Mesothelial cell of epicardium (in vitro differentiated cells): ENCODE measurements at places on chromosomes 7 and 10. TPM values are rescaled to one million over a fixed set of nuclear protein-coding genes. Genes with fewer than 3 reads are reported as not detected.

DNA sequence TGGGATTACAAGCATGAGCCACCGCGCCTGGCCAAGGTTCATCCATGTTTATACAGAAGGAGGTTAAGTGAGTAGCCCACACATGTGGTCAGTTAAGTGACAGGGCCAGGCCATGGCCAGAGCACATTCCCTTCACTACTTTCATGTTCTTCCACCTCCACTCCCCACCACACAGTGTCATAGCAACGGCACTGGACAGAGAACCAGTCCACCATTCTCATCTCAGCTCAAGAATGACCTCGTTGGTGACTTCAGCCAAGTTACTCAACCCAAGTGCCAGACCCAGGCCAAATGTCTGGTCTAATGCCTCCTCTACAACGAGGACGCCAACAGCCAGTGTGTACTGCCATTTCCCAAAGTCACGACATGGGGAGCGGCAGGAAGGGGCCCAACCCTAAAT, 62.4 kb downstream of the INHBA start:
- H3K27ac ChIP-seq: no peak overlapping the region
- no peaks in the 10 kb centered on the region for H3K4me1 ChIP-seq
- DNase-seq: no peak
- no peaks in the 10 kb centered on the region for H3K36me3 ChIP-seq

GRCh38 chr7:17311952-17312351, 13.5 kb downstream of the AHR start:
- H3K27ac ChIP-seq: no peak overlapping the region
- H3K4me3 ChIP-seq: no peak overlapping the region
- H3K4me1 ChIP-seq: peaks cover 5% of the 10 kb centered on the region
- no peak for DNase-seq

DNA sequence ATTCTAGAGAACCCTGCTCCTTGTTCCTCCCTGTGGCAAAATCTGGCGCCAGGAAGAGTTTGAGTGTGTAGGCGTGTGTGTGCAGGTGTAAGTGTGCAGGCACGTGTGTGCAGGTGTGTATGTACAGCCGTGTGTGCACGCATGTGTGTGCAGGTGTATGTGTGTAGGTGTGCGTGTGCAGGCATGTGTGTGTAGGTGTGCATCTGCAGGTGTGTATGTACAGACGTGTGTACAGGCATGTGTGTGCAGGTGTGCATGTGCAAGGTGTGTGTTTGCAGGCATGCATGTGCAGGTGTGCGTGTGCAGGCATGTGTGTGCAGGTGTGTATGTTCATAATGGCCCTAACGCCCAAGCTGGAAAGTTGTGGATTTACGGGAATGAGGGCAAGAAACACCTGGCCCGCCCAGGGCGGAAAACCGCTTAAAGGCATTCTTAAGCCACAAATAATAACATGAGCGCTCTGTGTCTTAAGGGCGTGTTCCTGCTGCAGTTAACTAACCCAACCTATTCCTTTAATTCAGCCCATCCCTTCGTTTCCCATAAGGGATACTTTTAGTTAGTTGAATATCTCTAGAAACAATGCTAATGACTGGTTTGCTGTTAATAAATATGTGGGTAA, 34.1 kb downstream of the KCTD7 start:
- peaks cover 12% of the 10 kb centered on the region for H3K36me3 ChIP-seq
- no peaks in the 10 kb centered on the region for H3K27me3 ChIP-seq
- no peak for DNase-seq
- no peak overlapping the region for H3K4me3 ChIP-seq
- H3K4me1 ChIP-seq: no peaks in the 10 kb centered on the region

Gene IFIT2
- 2.3 to 3.6 TPM (median 2.9 TPM) in 3 replicates for total RNA-seq

DNA sequence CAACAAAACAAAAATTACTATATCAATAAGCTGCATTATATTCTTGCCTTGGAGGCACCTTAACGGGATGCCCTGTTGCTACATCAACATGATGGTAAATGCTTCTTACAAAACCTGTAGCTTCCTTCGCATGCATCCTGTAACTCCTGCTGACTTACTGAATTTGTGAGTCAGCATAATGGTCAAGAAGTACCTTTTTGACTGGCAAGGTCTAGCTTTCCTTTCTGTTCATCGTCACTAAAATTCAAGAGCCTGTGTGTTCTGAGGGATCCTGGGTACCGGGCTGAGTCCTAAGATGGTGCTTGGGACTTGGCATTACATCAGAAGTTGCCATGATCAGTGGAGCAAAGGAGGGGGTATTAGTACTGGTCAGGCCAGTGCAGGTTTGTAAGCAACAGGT, 4.9 kb downstream of the PFKFB3 start:
- no peak for DNase-seq
- peaks cover 8% of the 10 kb centered on the region for H3K27me3 ChIP-seq
- no peak overlapping the region for H3K4me3 ChIP-seq

- H3K27ac ChIP-seq: peak overlapping the region; percentile 24
- peaks cover 27% of the 10 kb centered on the region for H3K4me1 ChIP-seq
- no peaks in the 10 kb centered on the region for H3K27me3 ChIP-seq
Observed at GRCh38 chr7:101119876-101120275, 7.0 kb upstream of the SERPINE1 start.

GRCh38 chr10:101896225-101896877, 52.8 kb upstream of the KCNIP2 start:
- no peak for DNase-seq
- no peak overlapping the region for H3K27ac ChIP-seq
- no peaks in the 10 kb centered on the region for H3K36me3 ChIP-seq

Gene PAPSS2
- 13.2 to 16.9 TPM (median 13.7 TPM) in 3 replicates for total RNA-seq

Gene UCMA
- total RNA-seq: not detected in 3 replicates

Gene OPN1SW
- total RNA-seq: not detected in 3 replicates

- DNase-seq: no peak
- no peak overlapping the region for H3K27ac ChIP-seq
- peaks cover 24% of the 10 kb centered on the region for H3K4me1 ChIP-seq
- no peaks in the 10 kb centered on the region for H3K36me3 ChIP-seq
- H3K27me3 ChIP-seq: peaks cover 14% of the 10 kb centered on the region
Observed at GRCh38 chr10:101011517-101012423, 12.2 kb downstream of the LZTS2 start.

DNA sequence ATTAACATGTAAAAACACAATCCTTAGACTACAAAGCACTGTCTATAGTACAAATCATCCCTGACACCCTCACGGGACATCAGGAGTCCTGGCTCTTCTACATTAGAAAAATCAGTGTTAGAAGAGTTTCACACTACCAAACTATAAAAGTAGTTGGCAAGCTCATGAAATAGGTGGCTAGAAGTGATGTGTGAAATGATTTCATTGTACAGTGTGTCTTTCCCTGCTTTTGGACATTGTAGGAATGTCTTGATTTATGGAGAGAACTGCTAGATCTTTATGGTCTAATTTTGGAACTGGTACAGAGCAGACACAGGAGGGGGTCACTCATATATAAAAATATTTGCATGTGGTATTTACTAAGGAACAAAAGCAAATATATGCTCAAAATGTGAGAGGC, 33.2 kb downstream of the SEMA3A start:
- no peak for DNase-seq
- H3K36me3 ChIP-seq: no peaks in the 10 kb centered on the region
- H3K4me3 ChIP-seq: no peak overlapping the region
- H3K27me3 ChIP-seq: no peaks in the 10 kb centered on the region

Gene SPAM1
- not detected in 3 replicates for total RNA-seq

DNA sequence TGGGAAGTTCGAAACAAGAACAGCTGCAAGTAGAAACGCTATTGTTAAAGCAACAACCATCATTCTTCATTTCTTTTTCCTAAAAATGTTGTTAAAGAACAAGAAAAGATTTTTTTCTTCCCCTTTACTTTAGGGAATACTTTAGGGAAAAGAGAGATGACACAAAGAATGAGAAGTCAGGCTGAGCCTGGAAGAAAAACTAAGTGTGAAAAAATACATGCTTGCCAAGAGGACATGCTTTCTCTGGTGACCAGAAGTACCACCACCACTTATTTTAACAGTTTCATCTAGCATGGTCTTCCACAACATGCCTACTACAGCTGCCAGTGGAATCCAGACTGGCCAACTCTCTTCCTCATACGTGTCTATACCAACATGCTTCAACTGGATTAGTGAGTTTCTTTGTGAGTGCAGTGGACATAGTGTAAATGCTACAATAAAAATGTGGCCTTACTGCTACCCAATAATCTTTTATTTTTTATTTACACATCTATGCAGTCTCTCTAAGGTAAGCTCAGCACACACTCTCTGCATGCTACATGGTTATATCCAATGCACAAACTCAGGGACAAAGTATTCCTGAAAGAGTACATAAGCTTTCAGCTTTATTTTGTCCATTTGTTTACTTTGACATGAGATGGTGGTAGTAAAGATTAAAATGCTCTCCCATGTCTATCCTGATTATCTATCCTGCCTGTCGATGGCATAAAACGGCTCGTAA, 196.2 kb downstream of the TAX1BP1 start:
- H3K4me1 ChIP-seq: peaks cover 4% of the 10 kb centered on the region
- H3K27me3 ChIP-seq: no peaks in the 10 kb centered on the region

GRCh38 chr7:94529516-94529915, 19.9 kb downstream of the CASD1 start:
- H3K4me3 ChIP-seq: no peak overlapping the region
- no peak for DNase-seq
- H3K27me3 ChIP-seq: no peaks in the 10 kb centered on the region
- no peak overlapping the region for H3K27ac ChIP-seq
- no peaks in the 10 kb centered on the region for H3K4me1 ChIP-seq
- peaks cover 15% of the 10 kb centered on the region for H3K36me3 ChIP-seq

DNA sequence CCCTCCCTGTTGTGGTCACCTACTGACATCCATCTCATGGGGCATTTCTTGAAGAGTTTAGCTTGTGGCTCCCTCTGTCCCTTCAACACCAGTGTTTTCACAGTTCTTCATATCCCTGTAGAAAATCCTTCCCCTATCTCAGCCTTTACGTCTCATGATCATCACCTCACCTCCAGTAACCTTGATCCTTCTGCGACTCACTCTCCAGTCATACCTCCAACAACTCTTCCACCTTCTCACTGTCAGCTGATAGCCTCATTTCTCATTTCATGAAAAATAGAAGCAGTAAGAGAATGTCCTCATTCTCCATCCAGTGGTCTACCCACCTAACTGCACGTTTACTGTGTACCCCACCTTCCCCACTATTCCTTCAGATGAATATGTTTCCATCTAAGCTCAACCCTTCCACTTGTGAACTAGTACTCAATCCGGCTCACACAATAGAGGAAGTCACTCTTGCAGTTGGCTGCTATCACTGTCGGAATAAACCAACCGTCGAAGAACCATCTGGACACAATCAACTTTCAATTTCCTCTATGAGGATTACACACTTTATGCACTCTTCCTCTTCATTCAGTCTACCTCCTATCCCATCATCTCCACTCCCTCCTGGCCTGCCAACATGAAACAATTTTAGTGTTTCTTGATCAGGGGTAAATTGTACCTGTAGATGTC, 256.0 kb downstream of the AHR start:
- H3K27ac ChIP-seq: no peak overlapping the region
- H3K27me3 ChIP-seq: no peaks in the 10 kb centered on the region
- H3K4me3 ChIP-seq: no peak overlapping the region
- no peaks in the 10 kb centered on the region for H3K36me3 ChIP-seq

DNA sequence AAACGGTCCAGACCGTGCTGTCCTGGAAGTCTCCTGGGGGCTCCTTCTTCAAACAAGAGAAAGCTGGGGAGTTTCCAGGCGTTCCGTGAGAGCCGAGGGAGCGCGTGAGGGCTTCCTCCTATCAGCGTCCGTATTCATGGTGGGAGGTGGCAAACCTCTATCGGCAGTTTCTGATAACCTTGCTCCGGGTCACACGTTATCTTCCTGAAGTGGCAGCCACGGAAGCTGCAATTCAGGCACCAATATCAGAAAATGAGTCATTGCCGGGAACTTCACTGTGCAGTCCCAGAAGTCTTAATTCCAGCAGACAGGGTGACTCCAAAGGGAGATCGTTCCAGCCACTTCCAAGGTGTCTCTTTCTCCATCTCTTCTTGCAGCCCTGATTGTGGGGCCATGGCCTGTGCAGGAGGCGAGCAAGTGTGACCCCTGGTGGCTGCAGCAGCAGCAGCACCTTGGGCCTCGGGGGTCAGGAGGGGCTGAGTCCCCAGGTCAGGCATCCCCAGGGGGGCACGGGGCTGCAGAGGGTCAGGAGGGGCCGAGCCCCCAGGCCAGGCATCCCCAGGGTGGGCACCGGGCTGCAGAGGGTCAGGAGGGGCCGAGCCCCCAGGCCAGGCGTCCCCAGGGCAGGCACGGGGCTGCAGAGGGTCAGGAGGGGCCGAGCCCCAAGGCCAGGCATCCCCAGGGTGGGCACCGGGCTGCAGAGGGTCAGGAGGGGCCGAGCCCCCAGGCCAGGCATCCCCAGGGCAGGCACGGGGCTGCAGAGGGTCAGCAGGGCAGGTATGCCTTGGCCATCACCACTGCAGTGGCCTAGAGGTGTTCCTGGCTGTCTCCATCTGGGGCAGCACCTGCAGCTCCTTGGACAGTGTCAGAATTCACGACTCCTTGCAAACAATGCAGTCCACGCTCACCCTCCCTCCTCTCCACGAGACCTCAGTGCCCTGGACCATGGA, 538.7 kb downstream of the DNAJB6 start:
- no peaks in the 10 kb centered on the region for H3K36me3 ChIP-seq
- no peak overlapping the region for H3K4me3 ChIP-seq
- H3K27me3 ChIP-seq: peaks cover 6% of the 10 kb centered on the region
- H3K4me1 ChIP-seq: no peaks in the 10 kb centered on the region
- no peak for DNase-seq
